ENCODE measurements at places on chromosomes 11 and 22.

- no peak for DNase-seq
Measured at GRCh38 chr11:128506356-128506755, 81.0 kb downstream of the ETS1 start.

- DNase-seq, result no peak
Measured at GRCh38 chr22:38419858-38420160, 35.2 kb downstream of the KCNJ4 start.

DNA sequence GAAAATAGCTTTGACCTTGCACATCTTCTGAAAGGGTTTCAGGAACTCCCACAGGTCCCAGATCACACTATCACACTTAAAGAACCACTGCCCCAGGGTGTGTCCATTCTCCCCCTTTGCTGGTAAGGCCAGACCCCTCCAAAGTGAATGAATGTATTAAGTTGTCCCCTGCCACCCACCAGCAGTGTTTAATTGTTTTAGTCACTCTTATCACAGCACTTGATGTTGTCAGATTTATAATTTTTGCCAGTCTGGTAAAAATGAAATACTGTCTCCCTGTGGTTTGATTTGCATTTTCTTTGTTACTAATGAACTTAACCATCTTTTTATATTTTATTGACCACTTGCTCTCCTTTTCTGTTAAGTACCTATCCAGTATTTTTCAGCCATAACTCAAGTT is 89.6 kb upstream of the RAB1B start:
- no peak for DNase-seq

- no peak for DNase-seq
Measured at GRCh38 chr11:97621282-97621681, 1231.5 kb downstream of the JRKL start.

Measured in activated naive CD4-positive, alpha-beta T cell (primary cell).